ENCODE measurements at places on chromosomes 5 and 9.

DNA sequence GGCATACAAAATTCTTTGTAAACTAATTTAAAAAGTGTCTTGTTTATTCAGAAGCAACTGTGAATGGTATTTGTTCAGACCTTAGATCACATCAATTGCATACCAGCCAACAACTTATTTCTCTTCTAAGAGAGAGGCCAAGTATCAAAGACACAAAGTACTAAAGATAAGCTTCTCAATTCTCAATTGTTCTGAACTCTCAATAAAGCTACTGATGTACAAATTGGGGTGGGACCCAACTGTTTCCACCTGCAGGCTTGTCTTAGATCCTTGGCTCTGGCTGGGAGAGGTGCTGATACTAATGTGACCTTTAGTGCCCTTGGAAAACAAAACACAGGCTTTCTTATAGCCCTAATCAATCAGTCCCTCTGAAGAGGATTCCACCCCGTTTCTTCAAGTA is 22.1 kb downstream of the XRCC4 start:
- no peak for DNase-seq

- DNase-seq, result no peak
These were observed 105.6 kb downstream of the SUSD1 start for GRCh38 chr9:112069318-112070169.

DNA sequence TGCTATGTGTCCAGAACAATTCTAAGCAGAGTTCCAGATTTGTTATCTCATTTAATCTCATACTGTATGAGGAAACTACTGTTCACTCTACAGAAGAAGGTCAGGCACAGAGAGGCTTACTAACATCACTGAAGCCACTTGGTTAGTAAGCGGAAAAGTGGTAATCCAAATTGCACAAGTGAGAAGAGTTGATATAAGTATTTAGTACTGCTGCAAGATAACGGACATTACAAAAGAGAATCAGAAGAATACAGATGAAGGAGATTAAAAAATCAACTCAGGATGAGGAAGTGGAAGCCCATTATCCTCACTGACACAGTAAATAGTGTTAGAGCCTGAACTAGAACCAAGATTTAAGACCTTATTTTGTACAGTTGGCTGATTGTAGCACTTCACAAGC is 22.3 kb upstream of the TLR4 start:
- no peak for DNase-seq

GRCh38 chr5:143008809-143009521 is 238.8 kb downstream of the ARHGAP26 start:
- peak; percentile 90 for DNase-seq

- no peak for DNase-seq
These were observed 1.0 kb downstream of the FAM53C start for GRCh38 chr5:138339091-138339456.

DNA sequence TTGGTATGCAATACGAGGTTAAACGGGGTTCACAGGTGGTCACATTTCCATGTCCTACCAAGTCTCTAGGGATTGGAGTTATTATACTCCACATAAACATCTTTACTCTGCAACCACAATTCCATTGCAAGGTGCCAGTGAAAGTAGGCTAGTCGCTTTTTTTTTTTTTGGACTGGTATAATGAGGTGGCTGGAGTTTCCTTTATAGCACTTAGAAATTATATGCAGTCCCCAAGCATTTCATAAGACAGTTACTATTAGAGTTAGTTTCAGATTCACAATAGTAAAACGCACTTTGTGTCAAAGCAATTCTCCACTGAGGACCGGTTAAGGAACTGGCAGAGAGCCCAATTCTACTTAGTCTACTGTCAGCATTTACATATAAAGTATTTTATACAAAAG is 1.4 kb downstream of the MEF2C start:
- DNase-seq, result no peak

DNA sequence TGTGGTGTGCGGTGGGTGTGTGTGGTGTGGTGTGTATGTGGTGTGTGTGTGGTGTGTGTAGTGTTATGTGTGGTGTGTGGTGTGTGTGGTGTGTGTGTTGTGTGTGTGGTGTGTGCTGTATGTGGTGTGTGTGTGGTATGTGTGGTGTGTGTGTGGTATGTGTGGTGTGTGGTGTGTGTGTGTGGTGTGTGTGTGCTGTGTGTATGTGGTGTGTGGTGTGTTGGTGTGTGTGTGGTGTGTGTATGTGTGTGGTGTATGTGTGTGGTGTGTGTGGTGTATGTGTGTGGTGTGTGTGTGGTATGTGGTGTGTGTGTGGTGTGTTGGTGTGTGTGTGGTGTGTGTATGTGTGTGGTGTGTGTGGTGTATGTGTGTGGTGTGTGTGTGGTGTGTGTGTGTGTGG is 144.3 kb downstream of the HSD17B3 start:
- no peak for DNase-seq

GRCh38 chr9:135526089-135526729 is 5.0 kb downstream of the LCN1 start:
- no peak for DNase-seq

DNA sequence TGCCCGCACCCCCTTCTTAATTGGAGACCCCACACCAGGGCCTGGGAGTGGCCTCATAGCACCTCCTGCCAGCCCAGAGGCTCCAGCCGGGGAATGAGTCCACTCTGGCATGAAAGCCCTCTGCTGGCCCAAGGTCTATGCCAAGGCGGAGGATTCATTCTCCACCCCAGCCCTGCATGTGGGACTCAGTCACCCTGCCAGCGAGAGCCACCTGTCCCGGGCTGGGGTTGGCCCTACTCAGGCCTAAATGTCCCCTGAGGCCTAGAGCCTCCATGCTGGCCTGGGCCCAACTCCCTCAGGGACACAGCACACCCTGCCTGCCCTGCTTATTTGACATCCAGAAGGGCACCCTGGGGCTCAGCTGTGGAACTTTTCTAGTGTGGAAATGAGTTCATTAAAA is 1.0 kb upstream of the RAPGEF1 start:
- no peak for DNase-seq

GRCh38 chr9:70044490-70045307 is 1.1 kb downstream of the MAMDC2 start:
- DNase-seq, result no peak

GRCh38 chr5:100683881-100684280 is 148.7 kb downstream of the FAM174A start:
- DNase-seq, result no peak

- no peak for DNase-seq
These were observed 70.4 kb downstream of the SFXN1 start for GRCh38 chr5:175548626-175549311.

DNA sequence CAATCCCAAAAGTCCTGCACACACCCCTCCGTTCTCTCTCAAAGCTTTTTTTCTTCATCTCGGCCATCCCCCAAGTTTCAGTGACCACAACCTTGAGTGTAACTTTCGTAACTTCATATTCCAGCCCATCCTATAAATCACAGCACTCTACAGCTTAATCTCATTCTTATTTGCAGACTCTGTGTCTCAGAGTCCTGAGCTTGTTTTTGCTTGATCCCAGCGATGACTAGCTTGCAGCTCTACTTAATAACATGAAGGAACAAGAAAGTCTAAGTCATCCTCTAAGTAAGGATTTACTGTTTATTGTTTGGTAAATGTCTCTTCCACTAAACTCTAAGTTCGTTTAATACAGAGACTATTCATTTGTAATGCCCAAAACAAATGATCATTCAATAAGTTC is 2.6 kb upstream of the SPDL1 start:
- DNase-seq, result no peak

Data from CD4-positive, alpha-beta T cell treated with Interleukin-12 subunit alpha and Interleukin-12 subunit beta, for 1 hour (primary cell).